ENCODE measurements at places on chromosomes 6 and 20.

- no peak for DNase-seq
Measured at GRCh38 chr6:13427316-13427715, 60.1 kb downstream of the GFOD1 start.

- peak; percentile 50 for DNase-seq
Measured at GRCh38 chr20:45934046-45934585, 367 bp upstream of the PCIF1 start.

GRCh38 chr6:150661216-150662007, 61.7 kb downstream of the PLEKHG1 start:
- no peak for DNase-seq

GRCh38 chr6:53573299-53573698, 28.4 kb upstream of the GCLC start:
- no peak for DNase-seq

GRCh38 chr6:153125032-153125431, 6.0 kb downstream of the RGS17 start:
- no peak for DNase-seq

DNA sequence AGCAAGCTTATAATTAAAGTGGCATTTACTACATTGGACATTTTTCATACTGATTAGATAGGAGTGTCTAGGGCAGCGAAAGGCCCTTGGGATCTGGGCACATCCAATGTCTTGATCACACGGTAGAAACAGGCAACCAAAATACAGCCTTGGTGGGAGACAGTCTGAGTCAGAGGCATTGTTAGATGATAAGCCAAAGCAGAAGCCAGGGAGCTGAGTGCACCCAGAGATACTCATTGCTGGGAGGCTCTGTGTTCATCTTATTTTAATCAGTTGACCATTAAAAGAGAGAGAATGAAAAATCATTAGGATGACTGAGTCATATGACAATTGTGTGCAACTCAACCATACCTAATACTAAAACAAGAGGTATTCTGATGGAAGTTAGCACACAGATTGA, 109.5 kb downstream of the LCA5 start:
- DNase-seq, result no peak

- DNase-seq, result no peak
Measured at GRCh38 chr6:109458774-109459531, 3.4 kb upstream of the MICAL1 start.

- DNase-seq, result no peak
Measured at GRCh38 chr6:44680202-44680720, 292.8 kb downstream of the CDC5L start.

GRCh38 chr20:37928996-37929682, 26.2 kb downstream of the VSTM2L start:
- DNase-seq, result no peak

DNA sequence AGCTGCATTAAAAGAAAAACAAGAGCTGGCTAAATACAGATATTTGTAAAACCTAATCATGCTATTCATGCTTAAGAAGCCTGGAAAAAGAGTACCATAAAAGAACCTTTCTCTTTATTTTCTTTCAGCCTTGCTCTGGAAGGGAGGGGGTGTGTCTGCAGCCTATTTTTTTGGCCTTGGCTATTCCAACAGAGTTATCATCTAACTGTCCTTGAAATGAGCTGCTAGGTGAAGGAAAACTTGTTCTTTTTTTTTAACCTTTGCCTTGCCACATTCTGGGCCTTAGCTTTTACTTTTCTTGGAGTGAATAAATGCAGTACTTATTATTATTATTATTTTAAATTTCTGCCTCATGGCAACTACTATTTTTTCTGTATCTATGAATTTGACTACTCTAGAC, 224.9 kb upstream of the SYNCRIP start:
- DNase-seq, result no peak

GRCh38 chr6:45376310-45377042, 1.3 kb downstream of the SUPT3H start:
- no peak for DNase-seq

DNA sequence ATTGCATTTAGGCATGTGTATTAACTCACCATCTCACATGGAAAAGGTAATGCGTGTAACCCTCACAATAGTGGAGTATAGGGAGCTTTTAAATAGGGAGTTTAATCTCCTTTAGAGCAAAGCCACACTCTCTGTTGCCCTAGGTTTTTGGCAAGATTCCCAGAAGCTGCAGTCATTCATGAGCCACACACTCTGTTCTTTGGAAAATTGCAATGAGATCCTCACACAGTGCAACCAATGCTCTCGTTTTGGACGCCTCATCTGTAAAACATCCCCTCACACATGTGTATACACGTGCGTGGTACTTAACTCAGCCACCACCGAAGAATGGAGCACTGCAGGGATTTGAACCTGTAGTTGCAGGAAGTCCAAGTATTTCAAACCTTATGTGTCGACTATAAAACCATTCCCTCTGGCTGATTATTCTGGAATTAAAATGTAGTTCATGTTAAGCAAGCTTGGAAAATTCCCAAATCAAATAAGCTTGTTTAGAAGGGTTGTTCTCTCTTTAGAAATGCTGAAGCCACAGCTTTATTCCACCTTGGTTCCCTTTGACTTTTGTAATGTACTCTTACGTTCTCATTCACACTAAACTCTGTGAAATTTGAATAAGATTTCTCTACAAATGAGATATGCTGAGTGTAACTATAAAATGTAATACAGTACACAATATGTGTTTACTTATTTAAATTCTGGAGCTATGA, 489.8 kb upstream of the MANEA start:
- no peak for DNase-seq

DNA sequence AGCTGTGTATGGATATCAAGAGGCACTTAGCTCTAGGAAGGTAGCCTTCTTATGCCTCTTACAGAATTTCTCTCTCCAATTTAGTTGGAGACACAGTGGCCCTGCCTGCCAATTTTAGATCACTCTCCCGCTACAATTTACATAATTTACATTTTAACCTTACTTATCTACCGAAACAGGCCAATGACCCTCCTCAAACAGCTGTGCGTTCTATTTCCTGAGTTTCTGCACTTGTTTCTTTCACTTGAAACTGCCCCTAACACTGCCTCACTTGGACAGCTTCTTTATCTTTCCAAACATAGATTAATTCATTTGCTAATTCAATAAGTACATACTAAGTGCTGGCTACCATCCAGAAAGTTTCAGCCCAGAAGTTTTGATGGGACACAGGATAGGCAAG, 52.9 kb upstream of the HDDC2 start:
- DNase-seq, result no peak

- DNase-seq, result no peak
Measured at GRCh38 chr6:38968702-38969149, 79.9 kb upstream of the GLP1R start.

GRCh38 chr6:122653094-122653493, 42.9 kb downstream of the PKIB start:
- no peak for DNase-seq

DNA sequence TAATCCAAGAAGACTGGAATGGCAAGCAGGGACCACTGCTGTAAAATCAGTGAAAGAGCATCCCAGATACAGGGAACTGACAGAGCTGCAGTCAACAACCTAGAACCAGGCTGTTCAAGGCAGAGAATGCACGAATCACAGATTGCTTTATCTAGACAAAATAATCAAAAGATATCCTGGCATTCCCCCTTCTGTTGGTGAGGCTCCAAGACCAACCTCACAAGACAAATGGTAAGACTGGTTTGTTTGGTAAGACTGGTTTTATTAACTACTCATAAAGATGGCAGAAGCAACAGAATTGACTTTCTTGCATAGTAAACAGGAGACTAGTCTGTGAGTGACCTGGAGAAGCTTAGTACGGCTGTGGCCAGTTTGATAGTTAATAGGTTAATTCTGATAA, 88.8 kb upstream of the AHI1 start:
- DNase-seq, result no peak

- DNase-seq, result no peak
Measured at GRCh38 chr6:50214937-50215336, 165.2 kb upstream of the DEFB112 start.

DNA sequence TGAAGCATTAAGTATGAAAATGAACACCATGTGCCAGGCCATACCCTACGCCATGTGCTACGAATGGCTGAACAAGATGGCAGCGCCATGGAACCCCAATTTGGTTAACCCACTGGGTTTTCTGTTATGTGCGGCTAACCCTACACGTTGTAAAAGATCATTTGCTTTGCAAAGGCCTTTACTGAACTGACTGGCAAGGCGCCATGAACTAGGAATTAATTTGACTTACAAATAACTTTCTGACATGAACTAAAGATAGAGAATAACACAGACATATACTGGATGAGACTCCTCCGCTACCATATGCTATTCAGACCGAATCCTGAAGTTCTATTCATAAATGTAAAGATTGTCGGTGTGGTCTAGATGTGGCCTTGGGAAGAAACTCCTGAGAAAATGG, 3.9 kb downstream of the CNKSR3 start:
- DNase-seq, result no peak

DNA sequence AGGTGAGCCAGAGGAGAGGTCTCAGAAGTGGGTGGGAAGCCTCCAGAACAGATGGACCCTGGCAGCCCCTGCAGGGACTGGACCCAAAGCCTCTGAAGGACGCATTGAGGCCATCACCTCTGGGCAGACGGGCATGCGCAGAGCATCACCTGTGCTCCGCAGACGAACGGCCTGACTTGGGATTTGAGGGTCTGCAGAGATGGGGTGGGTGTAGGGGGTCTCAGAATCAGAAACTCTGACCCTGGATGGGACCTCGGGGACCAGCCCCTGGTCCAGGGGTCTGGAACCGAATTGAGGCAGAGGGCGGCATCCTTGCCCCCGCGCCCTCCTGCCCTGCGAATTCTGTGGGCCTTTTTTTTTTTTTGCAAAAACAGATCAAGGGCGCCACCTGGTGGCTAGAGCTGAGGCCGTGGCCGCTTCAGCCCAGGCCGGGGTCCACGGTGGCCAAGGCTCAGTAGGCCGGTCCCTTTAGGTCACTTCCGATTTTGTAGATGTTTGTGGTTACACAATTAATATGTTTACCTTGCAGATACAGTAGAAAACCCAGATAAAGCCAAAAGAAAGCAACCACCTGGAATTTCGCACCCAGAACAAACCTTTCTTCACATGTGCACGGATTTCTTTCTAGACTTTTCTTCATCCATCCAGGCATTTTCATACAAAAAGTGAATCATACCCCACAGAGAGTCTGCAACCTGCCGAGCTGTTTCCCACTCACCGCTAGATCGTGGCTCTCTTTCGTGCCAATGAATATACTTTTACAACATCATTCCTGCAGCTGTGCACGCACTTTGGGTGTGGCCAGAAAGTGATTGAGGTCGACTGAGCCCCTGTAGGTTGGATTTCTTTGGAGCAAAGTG, 25.9 kb downstream of the ZBP1 start:
- peak; percentile 45 for DNase-seq

DNA sequence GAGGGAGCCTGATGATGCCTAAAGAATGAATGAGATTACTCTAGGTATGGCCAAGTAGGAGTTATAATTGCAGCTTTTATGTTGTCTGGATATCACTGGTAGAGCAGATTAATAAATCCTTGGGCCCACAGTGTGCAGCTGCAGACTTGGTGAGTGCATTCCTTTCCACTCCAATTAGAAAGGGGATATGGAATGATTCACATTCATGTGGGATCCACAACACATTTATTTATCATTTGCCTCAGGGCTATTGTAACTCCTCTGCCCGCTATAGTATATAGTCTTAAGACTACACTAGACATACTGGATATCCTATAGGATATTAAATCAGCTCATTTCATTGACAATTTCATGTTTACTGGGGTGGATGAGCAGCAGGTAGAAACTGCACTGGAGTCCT, 11.6 kb upstream of the HLA-G start:
- no peak for DNase-seq

DNA sequence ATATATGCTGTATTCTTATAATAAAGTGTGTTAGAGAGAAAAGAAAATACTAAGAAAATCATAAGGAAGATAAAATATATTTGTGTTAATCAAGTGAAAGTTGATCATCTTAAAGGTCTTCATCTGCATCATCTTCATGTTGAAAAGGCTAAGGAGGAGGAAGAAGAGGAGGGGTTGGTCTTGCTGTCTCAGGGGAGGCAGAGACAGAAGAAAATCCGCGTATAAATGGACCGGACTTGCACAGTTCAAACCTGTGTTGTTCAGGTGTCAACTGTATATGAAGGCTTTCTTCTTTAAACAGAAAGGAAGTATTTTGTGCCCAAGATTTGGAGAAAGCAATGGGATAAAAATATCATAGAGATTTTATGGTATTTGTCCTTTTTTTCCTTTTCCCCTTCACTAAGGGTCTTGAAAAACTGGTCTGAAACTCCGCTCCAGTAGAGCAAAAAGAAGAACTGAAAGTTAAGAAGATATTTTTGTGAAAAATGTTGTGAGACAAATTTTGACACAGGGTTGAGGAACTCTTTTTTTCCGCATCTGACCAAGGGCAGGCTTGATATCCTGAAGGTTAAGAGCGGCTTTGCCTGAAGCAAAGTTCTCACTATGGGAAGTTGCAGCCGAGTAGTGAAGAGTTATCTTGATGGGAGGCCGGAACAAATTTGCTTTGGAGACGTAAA, 350.7 kb downstream of the LAMA2 start:
- DNase-seq, result no peak

GRCh38 chr6:107369493-107369892, 89.9 kb downstream of the PDSS2 start:
- DNase-seq, result no peak

DNA sequence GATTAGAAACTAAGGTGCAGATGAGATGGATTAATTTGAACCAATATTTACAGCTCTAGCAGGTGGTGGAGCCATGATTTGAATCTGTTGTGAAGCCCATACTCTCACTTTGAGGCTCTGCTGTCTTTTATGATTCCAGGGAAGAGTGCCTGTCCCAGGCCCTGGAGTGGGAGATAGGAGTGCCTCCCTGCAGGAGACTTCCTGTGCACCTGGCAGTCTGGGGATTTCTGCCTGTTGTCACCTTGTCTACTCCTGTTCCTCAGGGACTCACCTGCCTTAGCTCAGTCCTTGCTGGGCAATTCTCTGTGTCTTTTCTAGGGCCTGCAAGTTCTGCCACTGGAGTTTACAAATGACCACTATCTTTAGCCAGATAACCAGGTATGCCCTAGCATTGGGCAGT, 46.3 kb downstream of the SCAND1 start:
- no peak for DNase-seq

- DNase-seq, result no peak
Measured at GRCh38 chr6:22432060-22432459, 135.2 kb upstream of the PRL start.

GRCh38 chr6:31897612-31898382, at the start of gene EHMT2:
Gene EHMT2, minus strand, starts transcription at chr6:31897698. Its CDS starts 21 bp downstream, at chr6:31897677.
- DNase-seq, result peak; percentile 78

DNA sequence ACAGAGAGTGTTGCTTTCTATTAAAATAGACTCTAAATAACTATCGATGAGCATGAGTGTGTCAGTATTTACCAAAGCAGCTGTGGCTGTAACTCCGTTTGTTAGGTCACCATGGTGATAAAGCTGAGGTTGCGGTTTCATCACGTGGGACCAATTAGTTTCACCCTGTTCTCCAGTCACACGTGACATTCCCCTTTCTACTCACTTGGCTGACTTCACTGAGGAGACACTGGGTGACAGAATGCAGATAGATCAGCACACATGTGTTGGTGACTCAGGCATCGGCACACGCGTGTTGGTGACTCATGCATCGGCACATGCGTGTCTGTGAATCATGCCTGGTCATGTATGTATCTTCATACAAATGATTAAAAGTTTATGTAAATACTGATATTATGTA, 285.4 kb downstream of the THBS2 start:
- DNase-seq, result no peak

GRCh38 chr6:11500008-11500407, 37.5 kb upstream of the TMEM170B start:
- DNase-seq, result no peak

- no peak for DNase-seq
Measured at GRCh38 chr20:51206032-51206662, 183.2 kb upstream of the KCNG1 start.

Data from stimulated activated CD8-positive, alpha-beta memory T cell treated with anti-CD3 and anti-CD28 coated beads, Interleukin-2, amount 100 ng/mL, for 48 hours (primary cell).